ENCODE measurements at places on chromosomes 1 and 21.

GRCh38 chr1:202942426-202942825, 15.4 kb upstream of the KLHL12 start:
- DNase-seq, result no peak

- DNase-seq, result no peak
Measured at GRCh38 chr1:66335859-66336640, 197.9 kb upstream of the SGIP1 start.

- no peak for DNase-seq
Measured at GRCh38 chr1:25724966-25725365, 75.0 kb upstream of the SELENON start.

DNA sequence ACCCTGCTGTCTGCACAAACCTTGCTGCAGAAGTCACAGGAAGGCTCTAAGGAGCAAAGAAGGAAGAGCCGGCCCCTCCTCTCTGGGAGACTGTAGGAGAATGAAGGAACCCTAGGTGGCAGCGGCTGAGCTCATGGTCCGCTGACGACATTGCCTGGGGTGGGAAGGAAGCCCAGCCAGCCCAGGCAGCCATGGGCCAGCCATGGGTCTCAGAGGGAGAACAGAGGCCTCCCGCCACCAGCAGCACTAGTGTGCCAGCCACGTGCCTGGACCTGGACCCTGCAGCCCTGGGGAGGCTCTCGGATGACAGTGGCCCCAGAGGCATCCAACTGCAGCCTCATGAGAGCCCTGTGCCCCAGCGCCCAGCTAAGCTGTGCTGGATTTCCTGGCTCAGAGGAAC, 49.2 kb upstream of the POFUT2 start:
- no peak for DNase-seq
